ENCODE measurements at places on chromosomes 1 and 21. TPM values are rescaled to one million over a fixed set of nuclear protein-coding genes. Genes with fewer than 3 reads are reported as not detected.

- no peak for DNase-seq
Observed at GRCh38 chr1:149934356-149934755, 2.3 kb downstream of the MTMR11 start.

SEMA4A gene
- total RNA-seq = 22.0 TPM

- no peak for DNase-seq
Observed at GRCh38 chr21:40788635-40789034, 58.3 kb downstream of the DSCAM start.

DNA sequence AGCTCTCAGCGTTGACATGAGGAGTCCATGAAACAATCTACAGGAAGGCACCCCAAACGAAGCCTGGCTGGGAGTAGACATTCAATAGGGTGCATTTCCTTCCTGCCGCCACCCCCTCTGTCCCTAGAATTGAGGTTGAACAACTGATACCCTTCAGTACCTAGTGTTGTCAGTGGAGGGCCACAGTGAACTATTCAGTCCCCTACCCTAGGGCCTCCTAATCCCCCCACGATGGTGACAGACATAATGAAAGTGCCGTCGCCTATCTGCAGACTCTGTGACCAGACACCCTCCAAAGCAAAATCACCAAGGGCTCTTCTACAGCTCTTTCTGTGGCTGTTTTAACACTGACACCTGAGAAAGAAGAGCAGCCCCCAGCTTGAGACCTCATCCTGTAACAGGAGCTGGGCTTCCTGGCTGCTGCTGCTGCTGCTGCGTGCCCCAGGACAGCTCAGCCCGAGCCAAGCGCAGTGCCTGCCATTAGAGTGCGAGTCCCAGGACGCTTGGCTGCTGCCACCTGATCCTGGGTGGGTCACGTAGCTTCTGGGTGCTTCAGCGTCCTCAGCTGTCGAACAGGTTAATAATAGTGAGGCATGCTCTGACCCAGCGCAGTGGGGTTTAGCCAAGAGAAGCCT, 183.0 kb downstream of the ZBTB18 start:
- DNase-seq = no peak

- no peak for DNase-seq
Observed at GRCh38 chr1:153483776-153484175, 23.3 kb upstream of the S100A7 start.

- DNase-seq = no peak
Observed at GRCh38 chr21:27220416-27220815, 253.5 kb upstream of the ADAMTS5 start.

DNA sequence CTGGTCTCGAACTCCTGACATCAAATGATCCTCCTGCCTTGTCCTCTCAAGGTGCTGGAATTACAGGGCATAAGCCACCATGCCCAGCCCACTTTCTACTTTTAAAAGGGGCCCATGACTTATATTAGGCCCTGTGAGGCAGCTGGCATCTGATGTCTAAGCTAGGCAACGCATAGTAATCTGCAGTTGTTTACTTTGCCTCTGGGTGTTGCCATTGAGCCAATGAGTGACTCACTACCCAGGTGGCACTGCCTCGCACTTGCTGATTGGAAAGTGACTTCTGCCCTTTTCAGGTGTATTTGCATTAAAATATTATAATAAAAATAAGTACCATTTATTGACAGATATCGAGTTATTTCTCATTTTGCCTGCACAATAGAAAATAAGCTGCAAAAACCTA, 84.9 kb downstream of the KIF14 start:
- no peak for DNase-seq

- no peak for DNase-seq
Observed at GRCh38 chr1:53557369-53557768, 98.2 kb downstream of the DMRTB1 start.

LMOD1 gene
- total RNA-seq = 0.41 TPM

DNA sequence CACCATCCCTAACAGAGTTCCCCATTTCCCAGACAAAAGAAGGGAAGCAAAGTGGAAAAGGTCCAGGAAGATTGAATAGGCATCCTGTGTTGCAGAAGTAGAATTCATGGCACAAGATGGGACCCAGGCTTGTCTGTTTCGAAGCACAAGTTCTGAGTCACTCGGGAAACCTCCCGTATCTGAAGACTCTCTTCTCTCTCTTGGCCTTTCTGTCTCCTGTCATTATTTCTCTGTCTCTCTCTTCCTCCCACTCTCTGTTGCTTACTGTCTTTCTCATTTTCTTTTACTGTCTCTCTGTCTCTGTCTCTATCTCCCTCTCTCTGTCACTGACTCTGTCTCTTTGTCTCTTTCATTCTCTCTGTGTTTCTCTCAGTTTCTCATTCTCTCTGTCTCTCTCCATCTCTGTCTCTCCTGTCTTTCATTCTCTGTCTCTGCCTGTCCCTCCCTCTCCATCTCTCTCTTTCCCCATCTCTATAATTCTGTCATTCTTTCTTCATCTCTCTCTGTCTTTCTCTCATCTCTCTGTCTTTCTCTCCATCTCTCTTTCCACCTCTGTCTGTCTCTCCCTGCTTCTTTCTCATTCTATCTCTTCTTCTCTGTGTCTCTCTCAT, 23.7 kb downstream of the RNF187 start:
- no peak for DNase-seq

HPCAL4 gene
- 75.4 TPM for total RNA-seq

DNA sequence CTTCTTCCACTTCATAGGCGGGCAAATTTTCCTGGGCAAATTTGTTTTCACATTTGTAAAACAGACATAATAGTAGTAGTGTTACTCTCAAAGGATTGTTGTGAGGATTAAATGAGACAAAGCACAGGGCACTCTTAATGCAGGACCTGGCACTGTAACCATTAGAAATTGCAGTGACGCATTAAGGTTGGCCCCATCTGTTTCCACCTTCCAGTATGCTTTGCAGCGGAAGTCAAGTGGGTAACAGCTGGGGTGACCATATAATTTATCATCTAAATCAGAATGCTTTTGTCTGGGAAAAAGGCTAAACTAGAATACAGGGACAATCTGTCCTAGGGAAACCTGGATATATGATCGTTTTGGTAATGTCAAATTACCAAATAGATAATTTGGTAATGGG, 132.5 kb upstream of the CACHD1 start:
- DNase-seq = no peak
